ENCODE measurements at places on chromosomes 5 and 9.
A peak's percentile ranks its signal among the peaks of the same experiment; 100 is the strongest.

DNA sequence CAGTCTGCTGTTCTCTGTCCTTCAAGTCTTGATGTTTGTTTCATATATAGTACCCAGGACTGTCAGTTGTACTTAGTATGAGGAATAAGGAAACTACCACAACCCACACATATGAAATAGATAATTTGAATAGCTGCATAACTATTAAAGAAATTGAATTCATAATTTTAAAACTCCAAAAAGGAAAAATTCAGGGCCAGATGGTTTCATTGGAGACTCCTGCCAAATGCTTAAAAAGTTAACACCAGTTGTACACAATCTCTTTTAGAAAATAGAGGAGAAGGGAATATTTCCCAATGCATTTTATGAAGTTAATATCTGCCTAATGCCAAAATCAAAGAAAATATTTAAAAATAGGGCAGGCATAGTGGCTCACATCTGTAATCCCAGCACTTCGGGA, 24.6 kb upstream of the SPIN1 start:
- DNase-seq, result no peak

- no peak for DNase-seq
Measured at GRCh38 chr5:67065237-67065636, 131.4 kb downstream of the CD180 start.

GRCh38 chr9:127973169-127974000, 7.4 kb downstream of the EEIG1 start:
- no peak for DNase-seq

- no peak for DNase-seq
Measured at GRCh38 chr9:26243029-26243697, 564.9 kb upstream of the TUSC1 start.

GRCh38 chr9:90092508-90092907, 487.7 kb downstream of the GADD45G start:
- DNase-seq, result no peak

- no peak for DNase-seq
Measured at GRCh38 chr5:169636477-169637084, 494 bp upstream of the DOCK2 start.

DNA sequence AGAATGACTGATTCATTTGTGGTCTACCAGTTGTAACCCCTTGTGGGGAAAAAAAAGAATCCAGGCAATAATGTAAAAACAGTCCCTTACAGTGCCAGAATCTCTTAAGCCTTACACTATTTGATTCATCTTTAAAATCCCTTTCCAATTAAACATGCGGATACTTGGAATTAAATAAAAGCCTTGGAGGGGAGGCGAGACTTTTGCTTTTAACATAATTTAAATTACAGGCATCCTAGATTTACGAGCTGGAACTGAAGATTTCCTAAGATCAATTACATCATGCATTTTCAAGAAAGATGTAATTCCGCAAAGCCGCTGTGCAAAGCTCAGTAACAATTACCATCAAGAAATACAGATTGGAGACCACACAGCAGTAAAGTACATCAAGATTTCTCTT, 370.2 kb downstream of the MTRR start:
- DNase-seq, result no peak

GRCh38 chr9:73683862-73684591, 532.4 kb downstream of the ANXA1 start:
- DNase-seq, result peak; percentile 57

GRCh38 chr5:100469767-100470166, 65.4 kb upstream of the FAM174A start:
- no peak for DNase-seq

DNA sequence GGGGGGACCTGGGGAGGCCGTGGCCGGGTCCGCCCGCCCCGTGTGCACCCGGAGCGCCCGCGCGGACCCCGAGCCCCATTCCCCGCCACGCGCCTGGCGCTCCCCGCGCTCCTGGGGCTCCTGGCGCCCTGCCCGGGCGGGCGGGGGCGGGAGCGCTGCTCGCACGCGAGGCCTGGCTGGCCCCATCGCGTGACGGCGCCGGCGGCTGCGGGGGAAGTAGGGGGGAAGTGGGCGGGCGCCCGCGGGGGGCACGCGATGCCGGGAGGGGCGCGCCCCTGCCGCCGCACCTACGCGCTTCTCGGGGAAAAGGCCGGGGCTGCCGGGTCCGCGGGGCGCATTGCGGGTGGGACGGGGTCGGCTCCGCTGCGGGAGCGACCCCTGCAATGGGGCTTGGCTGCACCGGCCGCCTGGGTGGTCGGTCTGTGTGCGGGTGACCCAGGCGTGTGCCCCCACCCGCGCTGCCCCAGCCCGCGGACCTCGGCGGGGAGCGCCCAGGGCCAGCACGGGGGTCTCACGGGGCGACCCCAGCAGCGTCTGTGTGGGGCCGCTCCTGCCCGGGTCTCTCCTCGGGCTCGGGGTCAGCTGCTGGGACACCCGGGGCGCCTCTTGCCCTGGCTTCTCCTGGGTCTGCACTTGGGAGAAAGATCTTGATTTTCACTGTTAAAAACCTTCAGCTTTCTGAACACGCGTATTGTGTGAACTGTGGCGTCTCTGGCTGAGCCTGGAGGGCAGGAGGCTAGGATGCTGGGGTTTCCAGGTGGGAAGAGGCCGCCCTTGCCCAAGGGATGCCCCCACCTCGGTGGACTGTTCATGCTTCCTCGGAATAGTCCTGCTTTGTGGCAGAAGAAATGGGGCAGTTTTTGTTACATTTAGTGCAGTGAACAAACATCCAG, 52.4 kb downstream of the AHRR start:
- peak; percentile 46 for DNase-seq

GRCh38 chr5:8458038-8458383, 589.1 kb downstream of the MTRR start:
- DNase-seq, result peak; percentile 18

- peak; percentile 26 for DNase-seq
Measured at GRCh38 chr9:81848472-81848871, 79.8 kb upstream of the SPATA31D4 start.

- DNase-seq, result no peak
Measured at GRCh38 chr9:112112941-112113681, 62.0 kb downstream of the SUSD1 start.

DNA sequence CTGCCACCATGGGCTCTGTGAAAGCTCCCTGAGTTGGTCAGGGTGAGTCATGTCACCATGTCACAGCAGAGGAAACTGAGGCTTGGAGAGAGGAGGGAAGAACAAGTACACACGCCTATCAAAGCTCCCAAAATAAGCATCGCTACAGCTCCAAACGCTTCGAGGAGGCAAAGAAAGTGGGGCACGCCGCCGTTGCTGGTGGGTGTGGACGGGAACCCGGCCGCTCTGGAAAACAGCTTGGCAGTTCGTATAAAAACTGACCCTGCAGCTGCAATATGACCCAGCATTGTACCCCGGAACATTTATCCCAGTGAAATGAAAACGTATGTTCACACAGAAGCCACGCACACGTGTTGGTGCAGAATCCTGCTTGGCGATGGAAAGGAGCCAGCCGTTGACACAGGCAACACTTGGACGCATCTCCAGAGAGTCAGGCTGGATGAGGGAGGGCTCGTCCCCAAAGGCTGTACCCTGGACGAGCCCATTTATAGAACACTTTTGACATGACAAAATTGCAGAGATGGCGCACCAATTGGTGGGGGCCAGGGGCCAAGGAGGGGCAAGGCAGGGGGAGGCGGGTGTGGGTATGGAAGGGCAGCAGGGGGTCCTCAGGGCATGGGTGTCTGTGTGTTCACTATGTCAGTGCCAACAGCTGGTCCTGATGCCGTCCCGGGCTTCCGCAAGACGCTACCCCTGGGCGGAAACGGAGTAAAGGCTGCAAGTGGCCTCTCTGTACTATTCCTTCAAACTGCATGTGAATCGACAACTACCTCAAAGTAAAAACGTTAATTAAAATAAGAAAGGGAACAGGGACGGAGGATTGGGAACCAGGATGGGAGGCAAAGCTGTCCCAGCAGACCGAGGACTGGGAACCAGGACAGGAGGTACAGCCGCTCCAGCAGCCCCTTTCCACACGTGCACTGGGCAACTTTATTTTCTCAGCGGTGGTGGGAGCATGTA, 173.0 kb downstream of the OLFM1 start:
- no peak for DNase-seq

DNA sequence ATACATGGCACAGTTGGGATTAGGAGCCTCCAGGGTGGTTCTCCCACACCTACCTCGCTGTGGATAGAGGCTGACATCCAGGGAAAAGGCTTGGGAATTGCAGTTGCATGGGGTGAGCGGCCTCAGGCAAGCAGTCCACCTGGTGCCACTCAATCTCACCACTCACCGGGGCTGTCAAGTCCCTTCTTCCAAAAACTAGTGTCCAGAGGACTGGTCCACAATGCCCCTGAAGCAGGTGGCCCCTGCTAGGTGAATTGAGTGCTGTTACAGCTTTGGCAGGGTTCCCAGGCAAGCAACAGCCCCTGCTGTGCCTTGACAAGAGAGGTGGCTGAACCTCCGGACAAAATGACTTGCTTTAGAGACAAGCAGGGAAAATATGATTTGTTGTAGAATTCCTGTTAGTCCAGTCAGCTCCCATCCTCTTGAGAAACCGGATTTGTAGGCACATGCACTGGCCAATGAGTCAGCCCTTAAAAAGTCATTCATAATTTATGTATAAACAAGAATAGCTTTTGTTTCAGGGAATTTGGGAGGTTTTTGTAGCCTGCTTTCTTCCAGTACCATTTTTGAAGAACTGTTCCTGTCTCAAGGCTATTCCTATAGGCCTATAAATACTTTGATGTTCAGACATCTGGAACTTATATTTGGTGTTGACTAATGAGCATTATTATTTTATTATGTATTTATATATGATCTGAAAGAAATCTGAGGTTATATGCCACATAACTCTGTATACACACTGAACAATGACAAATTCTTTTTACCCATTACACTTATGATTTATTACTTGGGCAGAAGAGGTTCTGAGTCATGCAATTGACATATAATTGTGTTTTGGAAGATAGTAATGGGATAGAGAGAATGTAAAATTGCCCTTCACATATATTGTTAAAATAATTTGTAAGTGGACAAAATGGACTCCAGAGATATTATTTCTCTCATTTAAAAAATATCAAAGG, 411.1 kb downstream of the ACTL7B start:
- peak; percentile 95 for DNase-seq

GRCh38 chr9:135419106-135419505, 60.5 kb upstream of the PPP1R26 start:
- no peak for DNase-seq

- DNase-seq, result no peak
Measured at GRCh38 chr9:110276781-110277180, 20.5 kb upstream of the TXN start.

DNA sequence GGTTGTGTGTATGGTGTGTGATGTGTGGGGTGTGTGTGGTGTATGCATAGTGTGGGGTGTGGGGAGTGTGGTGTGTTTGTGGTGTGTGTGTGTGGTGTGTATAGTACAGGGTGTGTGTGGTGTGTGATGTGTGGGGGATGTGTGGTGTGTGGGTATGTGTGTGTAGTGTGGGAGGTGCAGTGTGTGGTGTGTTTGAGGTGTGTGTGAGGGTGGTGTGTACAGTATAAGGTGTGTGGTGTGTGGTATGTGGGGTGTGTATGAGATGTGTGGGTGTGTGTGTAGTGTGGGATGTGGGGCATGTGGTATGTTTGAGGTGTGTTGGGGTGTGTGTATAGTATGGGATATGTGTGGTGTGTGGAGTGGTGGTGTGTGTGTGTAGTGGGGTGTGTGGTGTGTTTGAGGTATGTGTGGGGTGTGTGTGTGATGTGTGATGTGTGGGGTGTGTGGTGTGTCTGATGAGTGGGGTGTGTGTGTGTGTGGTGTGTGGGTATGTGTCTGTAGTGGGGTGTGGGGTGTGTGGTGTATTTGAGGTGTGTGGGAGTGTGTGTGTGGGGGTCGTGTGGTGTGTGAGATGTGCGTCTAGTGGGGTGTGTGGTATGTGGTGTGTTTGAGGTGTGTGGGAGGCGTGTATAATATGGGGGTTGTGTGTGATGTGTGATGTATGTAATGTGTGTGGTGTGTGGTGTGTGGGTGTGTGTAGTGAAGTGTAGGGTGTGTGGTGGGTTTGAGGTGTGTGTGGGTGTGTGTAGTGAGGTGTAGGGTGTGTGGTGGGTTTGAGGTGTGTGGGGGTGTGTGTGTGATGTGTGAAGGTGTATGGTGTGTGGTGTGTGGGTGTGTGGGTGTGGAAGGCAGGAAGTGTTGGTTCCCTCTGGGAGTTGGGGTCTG, 8.6 kb downstream of the ECSCR start:
- no peak for DNase-seq

DNA sequence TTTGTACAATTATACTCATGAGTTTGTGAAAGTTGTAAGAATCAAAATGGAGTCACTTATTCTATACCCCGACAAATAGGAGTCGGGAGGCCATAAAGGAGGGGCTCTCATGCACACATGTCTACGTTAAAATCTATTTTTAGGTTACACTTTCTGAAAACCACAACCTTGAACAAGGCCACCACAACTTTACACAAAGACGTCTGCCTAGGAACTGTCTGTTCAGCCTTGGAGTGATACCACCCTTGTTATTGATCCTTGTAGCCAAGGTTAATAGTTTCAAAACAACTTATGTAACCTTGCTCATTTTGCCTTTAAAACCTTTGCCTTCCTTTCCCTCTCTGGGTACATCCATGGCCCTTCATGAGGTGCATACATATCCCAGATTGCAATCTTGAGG, 4.1 kb upstream of the NDFIP1 start:
- DNase-seq, result no peak

DNA sequence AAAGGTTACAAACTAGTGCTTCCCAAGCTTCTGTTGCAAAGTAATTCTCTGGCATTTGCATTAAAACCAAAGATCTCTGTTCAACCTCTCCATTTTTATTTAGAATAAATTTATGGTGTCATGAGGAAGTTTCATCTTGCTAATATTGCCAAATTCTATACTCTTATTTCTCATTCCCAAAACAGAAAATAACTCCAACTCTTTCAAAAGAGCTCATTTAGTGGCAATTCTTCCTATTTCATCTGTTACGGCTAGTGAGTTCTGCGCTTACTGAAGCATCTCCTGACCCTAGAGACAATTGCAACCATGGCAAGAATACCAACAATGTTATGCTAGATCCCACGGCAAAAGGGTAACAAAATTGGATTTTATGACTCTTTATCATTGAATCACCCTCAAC, 97.0 kb downstream of the HINT1 start:
- DNase-seq, result no peak

- no peak for DNase-seq
Measured at GRCh38 chr9:89882930-89883361, 278.1 kb downstream of the GADD45G start.

DNA sequence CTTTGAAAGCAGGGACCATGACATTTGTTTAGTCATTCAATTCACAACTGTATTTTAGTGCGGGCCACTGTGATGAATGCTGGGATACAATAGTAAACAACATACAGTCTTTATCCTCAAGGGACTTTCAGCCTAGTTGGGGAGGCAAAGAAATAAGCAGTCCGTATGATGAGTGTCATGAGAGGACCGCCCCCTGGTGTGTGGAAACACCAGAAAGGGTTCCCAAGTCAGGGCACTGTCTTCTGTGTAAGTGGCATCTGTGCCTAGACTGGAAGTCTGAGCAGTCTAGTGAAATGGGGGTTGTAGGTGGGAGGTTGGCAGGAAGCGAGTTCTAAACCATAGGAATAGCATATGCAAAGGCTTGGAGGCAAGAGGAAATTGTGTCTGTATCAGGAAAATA, 6.8 kb downstream of the C9orf43 start:
- no peak for DNase-seq
